Liver (tissue), 10 donors: ENCODE measurements at places on chromosomes 16 and 17.

GRCh38 chr17:73952480-73953205, 250.8 kb upstream of the RPL38 start:
- no peak for DNase-seq

- DNase-seq, result no peak
These were observed 250.0 kb downstream of the KATNIP start for GRCh38 chr16:27799896-27800295.

GRCh38 chr16:19188406-19188805, 20.4 kb downstream of the SYT17 start:
- DNase-seq, result no peak

GRCh38 chr17:5694551-5694950, 110.2 kb upstream of the NLRP1 start:
- no peak for DNase-seq

DNA sequence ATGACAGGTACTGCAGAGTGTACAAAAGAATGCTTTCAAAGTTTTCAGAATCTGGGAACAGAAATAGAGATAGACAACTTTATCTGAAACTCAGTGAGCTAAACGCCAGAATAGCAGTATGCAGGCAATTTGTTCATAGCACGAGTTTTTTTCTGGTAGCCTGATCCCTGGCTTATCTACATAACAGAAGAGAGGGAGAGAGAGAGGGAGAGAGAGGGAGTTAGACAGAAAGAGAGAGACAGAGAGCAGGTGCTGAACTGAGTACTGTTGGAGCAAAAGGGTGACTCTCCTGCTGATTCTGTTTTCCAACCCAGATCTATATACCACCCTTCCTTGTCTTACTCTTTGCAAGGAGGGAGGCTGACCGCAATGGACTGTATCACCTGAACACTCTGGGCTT, 388.0 kb upstream of the CA10 start:
- no peak for DNase-seq

DNA sequence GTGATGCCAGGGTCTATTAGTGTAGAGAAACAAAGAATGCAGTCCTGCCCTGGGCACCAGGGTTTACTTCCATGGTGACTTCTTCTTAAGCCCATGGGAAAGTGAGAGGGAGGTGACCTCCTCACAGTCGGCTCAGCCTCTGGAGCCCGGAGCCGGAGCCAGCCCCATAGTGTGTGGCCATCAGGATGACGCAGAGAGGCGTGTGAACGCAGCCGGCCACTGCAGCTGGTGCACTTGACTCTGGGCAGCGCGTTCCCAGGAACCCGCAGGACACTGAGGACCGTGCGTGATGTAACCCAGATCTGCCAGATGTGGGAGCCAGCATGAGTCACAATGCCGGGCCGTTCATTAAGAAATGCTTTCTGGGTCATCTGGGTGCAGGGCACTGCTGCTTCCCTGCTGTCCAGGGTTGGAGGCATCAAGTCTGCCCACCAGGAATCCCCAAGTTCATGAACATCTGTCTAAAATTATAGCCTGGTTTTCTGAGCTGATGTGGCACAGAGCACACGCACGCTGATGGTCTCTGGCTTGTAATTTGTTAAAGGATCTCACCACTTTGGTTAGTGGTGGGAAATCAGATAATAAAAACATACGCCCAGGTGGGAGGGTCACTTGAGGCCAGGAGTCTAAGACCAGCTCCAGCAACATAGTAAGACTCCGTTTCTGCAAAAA, 114.1 kb downstream of the PITPNC1 start:
- DNase-seq, result no peak
